SJCRH30 (cell line): ENCODE measurements at places on chromosomes 11 and 22. TPM values are rescaled to one million over a fixed set of nuclear protein-coding genes. Genes with fewer than 3 reads are reported as not detected.

DNA sequence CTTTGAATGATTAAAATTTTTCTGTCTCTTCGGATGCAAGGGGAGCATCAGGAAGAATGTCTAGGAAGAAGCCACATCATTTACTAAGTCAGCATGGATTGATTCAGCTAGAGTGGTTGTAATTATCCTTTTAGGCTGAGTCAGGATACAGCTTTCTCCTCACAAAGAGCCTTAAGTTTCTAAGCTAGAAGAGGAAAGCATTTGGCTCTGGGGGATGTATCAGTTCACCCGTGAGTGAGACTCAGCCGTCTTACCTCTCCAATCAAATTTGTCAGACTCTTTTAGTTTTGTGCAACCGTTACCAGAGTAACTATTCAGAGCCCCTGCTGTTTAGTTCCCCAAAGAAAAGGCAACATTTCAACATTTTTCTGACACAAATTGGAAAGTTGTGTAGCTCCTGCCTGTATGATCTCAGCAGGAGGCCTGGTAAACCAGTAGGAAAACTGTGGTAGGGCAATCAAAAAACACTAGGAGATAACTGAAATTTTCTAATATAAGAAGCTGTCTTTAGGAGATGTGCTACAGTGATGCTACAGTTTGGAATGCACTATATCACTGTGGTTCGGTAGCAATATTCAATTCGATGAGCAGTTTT lies 432.4 kb upstream of the LUZP2 start:
- DNase-seq = no peak

Gene KCNK4
- not detected in 2 replicates for total RNA-seq

DNA sequence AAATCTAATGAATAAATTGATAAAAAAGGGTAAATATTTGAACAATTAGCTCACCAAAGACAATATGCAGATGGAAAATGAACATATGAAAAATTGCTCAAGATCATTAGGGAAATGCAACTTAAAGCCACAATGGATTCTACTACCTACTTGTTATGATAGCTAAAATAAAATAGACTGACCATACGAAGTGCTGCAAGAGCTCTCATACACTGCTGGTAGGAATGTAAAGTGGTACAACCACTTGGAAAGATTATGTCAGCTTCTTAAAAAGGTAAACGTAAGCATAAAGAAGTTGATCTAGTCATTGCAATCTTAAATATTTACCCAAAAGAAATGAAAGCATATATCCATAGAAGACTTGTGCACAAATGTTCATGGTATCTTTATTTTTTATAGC lies 504.2 kb upstream of the ARHGAP42 start:
- no peak for DNase-seq

Gene MMP27
- not detected in 2 replicates for total RNA-seq

- no peak for DNase-seq
Observed at GRCh38 chr22:28894807-28895206, 11.4 kb downstream of the ZNRF3 start.

Gene SULT4A1
- not detected in 2 replicates for total RNA-seq

Gene UPK3A
- not detected in 2 replicates for total RNA-seq

GRCh38 chr22:30777587-30777986 lies 82.9 kb downstream of the OSBP2 start:
- peak; percentile 84 for DNase-seq

Gene APOA4
- total RNA-seq = not detected in 2 replicates

DNA sequence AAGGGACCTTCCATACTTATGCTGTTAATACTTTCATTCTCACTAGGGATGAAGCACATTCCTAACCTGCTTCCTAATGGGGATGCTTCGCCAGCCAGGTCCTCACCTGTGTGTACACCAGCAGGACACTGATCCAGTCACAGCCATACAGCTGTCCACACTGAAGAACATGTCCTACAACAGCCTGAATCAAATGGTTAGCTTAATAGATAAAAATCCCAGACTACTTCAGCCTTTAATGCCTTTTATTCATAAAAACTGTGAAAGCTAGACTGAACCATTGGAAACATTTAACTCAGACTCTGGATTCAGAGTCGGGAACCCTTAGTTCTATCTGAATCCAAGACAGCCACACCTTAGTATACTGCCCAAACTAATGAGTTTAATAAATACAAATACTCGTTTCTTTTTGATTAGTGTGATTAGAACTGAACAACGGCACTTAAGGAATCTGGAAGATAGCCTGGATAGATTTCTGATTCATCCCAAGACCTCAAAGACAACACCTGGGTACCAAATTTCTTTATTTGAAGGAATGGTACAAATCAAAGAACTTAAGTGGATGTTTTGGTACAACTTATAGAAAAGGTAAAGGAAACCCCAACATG lies 3.3 kb downstream of the FTH1 start:
- no peak for DNase-seq

GRCh38 chr11:84381666-84382065 lies 1095.5 kb upstream of the CCDC90B start:
- DNase-seq = peak; percentile 38

- DNase-seq = no peak
Observed at GRCh38 chr11:92675810-92676209, 293.6 kb upstream of the MTNR1B start.

Gene IGF2
- 513 and 574 TPM in 2 replicates for total RNA-seq

- DNase-seq = peak; percentile 32
Observed at GRCh38 chr11:129375751-129376657, at the start of gene BARX2. TSS of gene BARX2 (plus strand) at chr11:129375848. CDS start at chr11:129376036, 188 bp downstream.

Gene SLC17A6
- total RNA-seq = not detected in 2 replicates
